M059J (cell line): ENCODE measurements at places on chromosomes 3 and 15. TPM values are rescaled to one million over a fixed set of nuclear protein-coding genes. Genes with fewer than 3 reads are reported as not detected.

- DNase-seq: no peak
Measured at GRCh38 chr3:170244576-170244975, 22.4 kb downstream of the PRKCI start.

Gene SI
- total RNA-seq: not detected in 2 replicates

- no peak for DNase-seq
Measured at GRCh38 chr3:154143873-154144272, 22.7 kb downstream of the ARHGEF26 start.

Gene SPESP1
- total RNA-seq: not detected in 2 replicates

DNA sequence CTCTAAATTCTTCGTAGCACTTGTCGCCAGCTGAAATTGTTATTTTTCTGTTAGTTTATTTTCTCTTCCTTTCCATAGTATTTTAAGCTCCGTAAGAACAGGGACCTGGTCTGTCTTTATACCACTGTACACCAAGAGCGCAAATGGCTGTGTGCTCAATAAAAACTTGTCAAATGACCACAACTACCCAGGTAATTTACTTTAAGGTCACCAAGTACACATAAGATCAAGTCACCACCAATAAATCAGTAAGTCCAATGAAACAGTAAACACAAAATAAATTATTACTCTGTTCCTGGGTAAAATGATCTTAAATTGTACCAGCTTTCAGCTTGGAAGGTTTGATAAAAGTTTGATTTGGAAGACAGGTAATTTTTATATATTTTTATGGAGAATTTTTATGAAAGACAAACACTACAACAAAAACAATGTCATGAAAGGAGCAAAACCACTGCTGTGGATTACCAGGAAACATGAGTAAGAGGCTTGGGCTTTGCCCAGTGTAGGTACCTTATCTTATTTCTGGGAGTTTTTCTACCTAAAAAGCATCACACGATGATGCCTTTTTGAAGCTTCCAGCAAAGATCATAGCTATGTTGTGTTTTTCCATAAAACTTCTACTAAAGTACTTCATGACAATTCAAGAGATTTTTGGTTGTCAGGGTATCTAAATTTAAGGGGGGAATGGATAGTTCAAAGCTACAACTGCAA is 406.8 kb downstream of the SHQ1 start:
- DNase-seq: peak; percentile 1

GRCh38 chr3:120420928-120421551 is 29.8 kb downstream of the FSTL1 start:
- peak; percentile 54 for DNase-seq

Gene DPPA2
- total RNA-seq: not detected in 2 replicates

DNA sequence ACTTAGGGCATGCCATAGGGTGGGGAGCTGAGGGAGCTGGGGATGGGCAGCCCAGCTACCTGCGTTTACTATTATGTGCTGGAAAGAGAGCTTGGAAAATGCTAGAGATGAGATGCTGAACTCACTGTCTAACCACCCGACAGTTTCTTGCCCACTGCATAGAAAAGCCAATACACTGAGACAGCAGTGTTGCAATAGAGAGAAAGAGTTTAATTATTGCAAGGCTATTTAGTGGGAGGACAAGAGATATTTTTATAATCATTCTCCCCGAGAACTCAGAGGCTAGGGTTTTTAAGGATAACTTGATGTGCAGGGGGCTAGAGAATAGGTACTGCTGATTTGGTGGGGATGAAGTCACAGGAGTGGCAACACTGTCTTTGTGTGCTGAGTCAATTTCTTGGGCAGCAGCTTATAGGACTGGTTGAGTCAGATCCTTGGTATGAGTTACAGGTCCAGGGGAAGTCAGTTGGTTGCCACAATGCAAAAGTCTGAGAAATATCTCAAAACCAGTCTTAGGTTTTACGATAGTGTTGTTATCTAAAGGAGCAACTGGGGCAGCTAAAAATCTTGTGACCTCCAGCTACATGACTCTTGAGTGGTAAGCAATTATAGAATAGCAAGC is 205.9 kb downstream of the GABRG3 start:
- DNase-seq: no peak

DNA sequence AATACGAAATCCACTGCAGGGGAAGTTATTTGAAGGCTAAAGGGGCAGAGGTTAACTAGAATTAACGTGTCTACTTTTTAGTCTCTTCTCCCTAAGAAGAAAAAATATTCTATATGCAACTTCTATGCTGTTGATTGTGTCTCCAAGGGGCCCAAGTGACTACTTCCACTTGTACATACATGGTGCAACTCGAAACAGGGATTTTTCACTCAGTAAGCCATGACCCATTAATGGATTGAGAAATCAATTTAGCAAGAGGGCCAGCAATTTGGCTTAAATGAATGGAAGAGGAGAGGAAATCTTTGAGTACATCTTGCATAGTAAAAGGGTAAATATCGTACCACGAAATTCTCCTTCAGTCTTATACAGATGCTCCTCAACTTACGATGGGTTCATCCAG is 151.1 kb upstream of the HES1 start:
- no peak for DNase-seq

Gene CLEC3B
- total RNA-seq: 2.2 TPM in 1 of 2 replicates, not detected in the other

DNA sequence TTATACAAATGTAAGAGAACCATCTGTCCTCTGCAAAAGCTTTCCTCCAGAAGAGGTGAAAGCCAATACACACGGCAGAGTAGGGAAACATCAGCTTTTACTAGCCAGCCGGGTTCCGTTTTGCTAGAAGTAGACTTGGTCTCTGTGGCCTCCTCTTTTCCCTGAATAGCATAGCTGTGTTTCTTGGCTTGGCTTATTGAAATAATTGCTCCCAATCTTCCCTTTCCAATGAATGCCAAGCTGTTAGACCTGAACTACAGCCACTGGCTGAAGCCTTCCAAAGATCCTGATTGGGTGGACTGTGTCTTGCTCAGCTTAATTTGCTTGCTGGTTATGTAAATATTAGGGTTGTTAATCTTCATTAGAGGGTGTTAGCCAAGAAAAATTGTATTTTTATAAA is 157.8 kb upstream of the ROPN1 start:
- no peak for DNase-seq

DNA sequence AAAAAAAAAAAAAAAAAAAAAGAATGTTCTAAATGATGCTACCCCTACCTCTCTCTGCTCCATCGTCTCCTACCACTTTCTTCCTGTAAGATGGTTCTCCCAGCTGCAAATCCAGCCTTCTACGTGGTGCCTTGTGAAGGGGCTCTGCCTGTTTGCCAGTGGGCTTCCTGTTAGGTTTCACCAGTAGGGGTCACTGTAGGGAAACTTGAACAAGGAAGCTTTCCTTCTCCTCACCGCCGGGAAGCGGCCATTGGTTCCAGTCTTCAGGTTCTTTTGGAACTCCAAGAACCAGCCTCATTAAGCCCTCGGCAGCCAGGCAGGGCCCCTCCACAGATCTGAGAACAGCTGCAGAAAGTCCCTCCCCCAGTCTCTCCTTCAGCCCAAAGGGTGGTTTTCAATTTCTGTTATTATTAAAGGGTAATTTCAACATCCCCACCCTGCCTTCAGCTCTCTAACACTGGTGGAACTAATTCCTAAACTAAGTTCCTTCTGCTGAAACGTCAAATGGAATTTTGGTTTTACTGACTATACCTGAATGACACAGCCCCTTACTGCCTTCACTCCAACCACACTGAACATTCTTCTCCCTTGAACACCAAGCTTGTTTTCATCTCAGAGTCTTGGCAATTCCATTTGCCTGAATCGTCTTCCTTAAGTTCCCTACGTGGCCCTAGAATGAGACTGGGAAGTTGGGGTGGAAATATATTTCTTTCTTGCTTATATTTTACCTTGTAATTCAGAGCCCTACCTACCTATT is 13.5 kb downstream of the MCCC1 start:
- DNase-seq: peak; percentile 39
